ENCODE measurements at places on chromosomes 2 and 18.

DNA sequence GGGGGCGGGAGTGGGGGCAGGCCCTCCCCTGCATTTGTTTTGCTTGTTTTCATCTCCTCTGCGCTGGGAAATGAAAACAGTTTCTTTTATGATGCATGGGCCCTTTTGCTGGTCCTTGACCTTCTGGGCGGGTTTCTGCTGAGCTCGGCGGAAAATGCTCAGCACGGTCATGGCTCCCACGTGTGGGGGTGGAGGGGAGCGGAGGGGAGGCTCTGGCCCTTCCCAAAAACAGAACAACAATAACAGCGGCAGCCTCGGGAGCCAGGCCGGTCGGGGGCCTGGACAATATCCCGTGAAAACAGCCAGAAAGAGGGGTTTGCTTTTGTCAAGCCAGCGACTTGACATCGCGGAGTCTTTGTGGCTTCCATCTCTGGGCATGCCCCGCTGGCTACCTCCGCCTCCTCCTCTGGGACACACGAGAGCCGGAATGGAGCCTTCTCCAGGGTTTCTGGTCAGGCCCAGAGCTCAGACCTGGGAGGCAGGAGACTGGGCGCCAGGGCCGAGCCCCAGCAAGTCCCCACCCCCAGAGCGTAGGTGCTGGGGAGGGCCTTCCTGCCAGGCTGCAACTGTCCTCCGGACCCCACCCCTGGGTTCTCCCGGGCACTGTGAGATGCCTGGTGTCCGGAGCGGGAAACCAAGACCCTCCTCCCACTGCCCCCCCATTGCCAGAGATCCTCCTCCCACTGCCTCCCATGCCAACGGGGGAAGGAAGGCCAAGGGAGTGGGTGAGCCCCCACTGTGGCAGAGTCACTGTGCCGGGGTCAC, 35.9 kb upstream of the SNED1 start:
- no peak for DNase-seq

- peak; percentile 53 for DNase-seq
Measured at GRCh38 chr2:181305301-181306123, 151.7 kb upstream of the ITGA4 start.

- no peak for DNase-seq
Measured at GRCh38 chr18:38368246-38368645, 802.6 kb upstream of the CELF4 start.

DNA sequence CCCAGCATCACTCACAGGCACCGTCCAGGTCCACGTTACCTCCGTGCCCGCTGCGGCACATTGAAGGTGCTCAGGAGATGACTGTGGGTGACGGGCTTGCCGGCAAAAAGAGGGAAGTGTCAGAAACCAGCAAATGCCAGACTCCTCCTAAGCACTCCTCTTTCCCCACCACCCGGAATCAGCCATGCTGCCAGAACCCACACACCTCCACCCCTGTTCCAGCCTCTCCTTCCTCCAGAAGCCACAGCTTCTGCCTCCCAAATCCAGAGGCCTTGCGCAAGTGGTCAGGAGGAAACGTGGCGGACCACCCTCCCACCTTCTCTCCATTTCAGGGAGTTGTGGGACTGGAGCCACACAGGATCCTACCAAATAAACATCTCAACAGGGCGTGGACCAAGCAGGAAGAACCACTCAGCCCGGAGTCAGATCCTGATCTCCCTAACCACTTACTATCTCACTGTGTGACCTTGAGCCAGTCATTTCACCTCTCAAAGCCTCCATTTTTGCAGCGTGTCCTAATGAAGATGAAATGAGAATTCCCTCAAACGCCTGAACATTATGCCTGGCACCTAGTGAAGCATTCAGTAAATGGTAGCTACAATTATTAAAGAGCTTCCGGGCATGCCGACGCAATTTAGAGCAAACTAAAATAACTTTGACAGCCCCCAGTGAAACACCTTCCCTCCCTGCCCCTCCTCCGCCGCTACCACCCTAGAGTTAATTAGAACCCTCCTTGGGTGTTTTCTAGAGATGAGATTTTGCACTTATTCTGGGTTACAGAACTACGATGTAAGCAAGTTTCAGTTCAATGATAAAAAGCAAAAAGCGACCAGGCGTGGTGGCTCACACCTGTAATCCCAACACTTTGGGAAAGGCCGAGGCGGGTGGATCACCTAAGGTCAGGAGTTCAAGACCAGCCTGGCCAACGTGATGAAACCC, 32.9 kb downstream of the SMAD7 start:
- no peak for DNase-seq

- no peak for DNase-seq
Measured at GRCh38 chr2:39665811-39666490, at the start of gene TMEM178A. Gene TMEM178A (plus strand): TSS chr2:39665917. CDS start chr2:39665975, 58 bp downstream.

GRCh38 chr2:168500516-168500915, 44.4 kb downstream of the CERS6 start:
- DNase-seq = no peak

Data from NK-92 treated with Interleukin-12 subunit alpha and Interleukin-12 subunit beta, amount 100 ng/mL, for 24 hours (cell line).